ENCODE measurements at places on chromosomes 2 and 18.
A peak's percentile ranks its signal among the peaks of the same experiment; 100 is the strongest.

DNA sequence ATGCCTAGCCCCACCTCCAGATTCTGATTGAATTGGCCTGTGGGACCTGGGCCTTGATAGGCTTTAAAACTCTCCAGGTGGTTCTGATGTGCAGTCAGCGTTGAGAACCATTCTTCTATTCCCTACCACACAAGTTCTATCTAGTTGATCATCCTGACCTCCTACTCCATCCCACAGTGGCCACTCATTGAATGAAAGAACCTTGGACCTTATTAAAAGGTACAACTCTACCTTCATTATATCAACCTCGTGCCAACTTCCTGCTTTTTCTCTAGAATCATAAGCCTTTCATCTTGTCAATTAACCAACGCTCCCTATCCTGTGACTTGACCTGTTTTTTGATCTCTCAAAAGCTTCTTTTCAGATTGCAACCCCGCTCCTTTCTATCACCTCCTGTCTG lies 55.8 kb downstream of the SLC40A1 start:
- no peak for DNase-seq

DNA sequence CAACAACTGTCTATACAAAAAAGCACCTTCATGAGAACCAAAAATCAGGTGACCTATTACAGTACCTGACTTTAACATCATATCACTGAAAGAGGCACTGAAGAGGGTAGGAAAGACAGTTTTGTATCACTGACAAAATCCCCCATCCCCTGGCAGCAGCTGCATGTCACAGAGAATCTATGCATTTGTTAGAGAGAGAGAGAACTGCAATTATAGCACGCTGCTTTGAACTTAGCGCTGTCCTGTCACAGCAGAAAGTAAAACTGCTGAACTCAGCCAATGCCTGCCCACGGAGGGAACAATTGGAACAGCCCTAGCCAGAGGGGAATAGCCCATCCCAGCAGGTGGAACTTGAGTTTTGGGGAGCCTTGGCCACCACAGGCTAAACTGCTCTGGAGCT lies 75.1 kb upstream of the NOL4 start:
- no peak for DNase-seq

DNA sequence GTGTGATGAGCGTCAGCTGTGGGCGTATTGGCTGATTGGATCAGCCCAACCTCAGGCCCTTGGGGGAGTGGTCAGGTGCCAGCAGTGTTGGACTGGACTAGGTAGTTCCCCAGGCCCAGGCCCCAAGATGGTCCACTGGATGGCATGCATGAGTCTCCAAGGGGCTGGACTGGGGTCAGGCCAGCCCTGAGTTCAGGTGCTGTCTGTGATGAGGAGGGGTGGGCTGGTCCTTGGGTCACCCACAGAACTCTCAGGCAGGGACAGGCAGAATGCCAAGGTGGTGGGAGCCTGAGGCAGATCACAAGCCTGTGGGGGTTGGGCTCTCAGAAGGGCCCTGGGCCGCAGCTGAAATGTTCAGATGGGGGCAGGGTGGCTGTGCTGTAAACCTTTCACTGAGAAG lies 59.5 kb upstream of the THUMPD2 start:
- DNase-seq: no peak

GRCh38 chr2:67201521-67201920 lies 195.6 kb upstream of the ETAA1 start:
- no peak for DNase-seq

DNA sequence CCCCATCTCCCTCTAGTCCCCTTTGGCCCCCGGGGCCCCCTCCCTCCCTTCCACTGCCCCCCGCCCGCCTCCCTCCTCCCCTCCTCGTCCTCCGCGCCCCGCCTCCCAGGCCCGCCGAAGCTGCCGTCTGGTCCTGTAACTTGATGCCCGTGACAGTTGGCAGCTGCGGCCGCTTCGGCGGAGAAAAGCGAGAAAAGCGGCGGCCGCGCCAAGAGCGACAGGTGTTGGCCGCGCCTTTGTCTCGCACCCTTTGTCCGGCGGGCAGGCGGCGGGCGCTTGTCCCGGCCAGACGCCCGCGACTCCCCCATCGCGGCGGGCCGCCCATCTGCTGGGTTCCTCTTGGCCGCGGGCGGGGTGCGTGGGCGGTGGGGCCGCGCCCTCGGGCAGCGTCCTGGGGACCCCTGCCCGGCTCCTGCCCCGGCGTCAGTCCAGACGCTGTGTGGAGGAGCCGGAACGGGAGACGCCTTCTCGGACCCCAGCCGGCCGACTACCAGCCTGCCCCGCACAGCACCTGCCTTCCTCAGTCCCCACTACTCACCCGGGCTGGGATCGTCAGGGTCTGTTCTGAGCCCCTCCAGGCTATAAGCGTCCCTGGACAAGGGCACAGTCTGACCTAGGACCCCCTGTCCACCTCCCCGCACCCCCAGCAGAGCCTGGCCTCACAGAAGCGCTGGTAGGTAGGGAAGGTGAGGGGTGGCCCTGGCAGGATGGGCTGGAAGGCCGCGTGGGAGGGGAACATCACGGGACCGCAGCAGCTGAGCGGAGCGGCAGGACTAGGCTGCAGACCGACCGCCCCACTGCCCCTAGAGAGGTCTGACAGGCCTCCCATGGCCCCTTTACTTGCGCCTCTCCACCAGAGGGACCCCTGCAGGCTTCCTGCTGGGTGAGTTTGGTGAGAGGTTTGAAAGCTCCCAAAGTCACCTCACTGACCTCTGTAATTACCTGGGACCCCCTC lies 1.2 kb upstream of the HES6 start:
- DNase-seq: no peak

DNA sequence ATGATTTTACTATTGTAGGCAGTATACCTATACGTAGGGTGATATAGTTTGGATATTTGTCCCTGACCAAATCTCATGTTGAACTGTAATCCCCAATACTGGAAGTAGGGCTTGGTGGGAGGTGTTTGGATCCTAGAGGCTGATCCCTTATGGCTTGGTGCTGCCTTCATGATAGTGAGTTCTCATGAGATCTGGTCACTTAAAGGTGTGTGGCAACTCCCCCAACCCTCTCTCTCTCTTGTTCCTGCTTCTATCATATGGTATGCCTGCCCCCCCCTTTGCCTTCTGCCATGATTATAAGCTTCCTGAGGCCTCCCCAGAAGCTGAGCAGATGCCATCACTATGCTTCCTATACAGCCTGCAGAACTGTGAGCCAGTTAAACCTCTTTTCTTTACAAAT lies 1.7 kb upstream of the SERPINB10 start:
- no peak for DNase-seq

- no peak for DNase-seq
These were observed 9.8 kb downstream of the AGXT start for GRCh38 chr2:240878341-240878936.

GRCh38 chr2:120733238-120733932 lies 2.3 kb upstream of the GLI2 start:
- no peak for DNase-seq

- no peak for DNase-seq
These were observed 77.6 kb downstream of the FHOD3 start for GRCh38 chr18:36375118-36375517.

GRCh38 chr2:127552846-127553245 lies 17.4 kb downstream of the MYO7B start:
- no peak for DNase-seq

DNA sequence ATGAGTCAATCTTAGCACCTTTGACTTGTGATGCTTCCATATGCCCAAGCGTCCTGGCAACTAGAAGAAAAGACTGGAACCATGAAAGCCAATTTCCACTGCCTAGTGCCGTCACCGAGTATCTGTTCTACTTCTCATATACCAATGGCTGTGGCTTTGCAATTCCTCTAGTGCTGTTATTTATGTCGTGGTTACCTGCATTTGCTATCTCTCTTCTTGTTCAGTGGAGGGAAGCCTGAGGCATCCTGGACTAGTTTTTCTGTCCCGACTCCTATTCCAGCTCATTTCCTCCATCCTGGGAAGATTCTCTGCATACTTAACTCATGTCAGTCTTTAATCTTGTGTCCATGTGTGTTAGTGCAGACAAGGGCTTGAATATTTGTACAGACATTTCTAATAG lies 117.9 kb downstream of the FEZ2 start:
- no peak for DNase-seq

- DNase-seq: no peak
These were observed 115.0 kb upstream of the TMEM200C start for GRCh38 chr18:6010284-6010683.

DNA sequence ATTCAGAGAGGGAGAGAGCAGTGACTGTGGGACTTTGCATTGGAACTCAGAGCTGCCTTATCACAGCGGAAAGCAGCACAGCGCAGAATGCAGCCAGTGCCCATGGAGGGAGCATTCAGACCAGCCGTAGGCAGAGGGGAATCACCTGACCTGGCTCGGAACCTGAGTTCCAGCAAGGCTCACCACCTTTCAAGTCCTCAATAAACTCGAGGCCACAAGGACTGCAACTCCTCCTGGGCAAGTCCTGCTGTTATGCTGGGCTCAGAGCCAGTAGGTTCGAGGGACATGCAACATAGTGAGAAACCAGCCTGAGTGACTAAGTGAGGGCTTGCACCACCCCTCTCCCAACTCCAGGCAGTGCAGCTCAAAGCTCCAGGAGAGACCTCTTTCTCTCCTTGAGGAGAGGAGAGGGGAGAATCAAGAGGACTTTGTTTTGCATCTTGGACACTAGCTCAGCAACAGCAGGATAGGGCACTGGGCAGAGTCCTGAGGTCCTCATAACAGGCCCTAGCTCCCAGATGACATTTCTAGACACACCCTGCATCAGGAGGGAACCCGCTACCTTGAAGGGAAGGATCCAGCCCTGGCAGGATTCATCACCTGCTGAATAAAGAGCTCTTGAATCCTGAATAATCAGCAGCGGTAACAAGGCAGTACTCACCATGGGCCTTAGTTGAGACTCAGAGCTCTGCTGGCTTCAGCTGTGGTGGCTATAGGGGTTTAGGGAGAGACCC lies 136.8 kb upstream of the OTOS start:
- no peak for DNase-seq

GRCh38 chr2:86393521-86394491 lies 47.4 kb upstream of the KDM3A start:
- DNase-seq: no peak

DNA sequence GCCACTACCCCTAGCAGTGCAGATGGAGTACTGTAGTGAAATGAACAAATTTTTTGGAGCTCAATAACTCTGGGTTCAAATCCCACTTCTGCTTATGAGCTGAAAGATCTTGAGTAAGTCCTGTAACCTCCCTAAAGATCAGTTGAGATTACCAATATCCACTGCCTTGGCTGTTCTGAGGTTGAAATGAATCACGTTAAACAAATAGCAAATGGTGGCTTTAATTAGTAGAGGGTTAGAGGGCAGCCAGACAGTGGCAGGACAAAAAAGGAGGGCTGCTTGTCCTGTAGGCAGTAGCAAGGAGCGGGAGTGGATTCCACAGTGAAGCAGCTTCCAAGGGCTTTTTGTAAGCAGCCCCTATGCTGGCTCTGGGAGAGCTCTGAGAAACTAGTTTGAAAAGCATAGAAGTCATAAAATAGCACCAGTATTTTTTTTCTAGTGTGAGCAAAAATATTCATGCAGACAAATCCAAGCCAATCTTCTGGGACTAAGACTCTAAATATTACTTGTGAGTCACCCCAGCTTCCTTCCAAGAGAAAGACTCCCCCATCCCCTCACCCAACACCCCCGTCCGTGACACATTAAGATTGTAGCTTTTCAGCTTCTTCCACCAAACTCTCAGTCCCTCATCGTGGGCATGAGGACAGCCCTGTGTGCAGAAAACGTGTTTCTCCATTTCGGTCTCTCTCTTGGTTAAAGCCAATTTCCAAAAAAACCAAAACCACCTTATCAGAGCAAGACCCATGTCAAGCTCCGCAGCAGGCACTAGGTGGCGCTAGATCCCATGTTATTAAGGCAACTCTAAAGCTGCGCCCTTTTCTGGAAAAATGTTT lies 123.5 kb upstream of the LGALSL start:
- peak; percentile 69 for DNase-seq

DNA sequence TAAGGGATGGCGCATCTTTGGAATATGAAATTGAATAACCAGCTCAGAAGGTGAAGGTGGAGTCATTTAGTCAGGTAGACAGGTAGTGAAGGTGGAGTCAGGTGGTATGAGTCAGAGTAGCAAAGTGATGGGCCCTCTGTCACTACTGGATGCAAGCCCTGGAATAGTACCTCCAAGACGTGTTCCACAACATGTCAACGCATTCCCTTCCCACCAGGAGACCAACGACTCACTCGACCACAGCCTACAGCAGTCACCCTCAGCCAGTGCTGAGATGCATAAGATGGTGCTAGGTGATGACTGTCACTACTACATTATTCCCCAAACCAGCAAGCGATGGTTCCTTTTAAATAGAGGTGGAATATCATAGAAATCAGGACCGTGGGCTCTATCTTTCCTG lies 6.8 kb downstream of the CPLX4 start:
- DNase-seq: no peak

DNA sequence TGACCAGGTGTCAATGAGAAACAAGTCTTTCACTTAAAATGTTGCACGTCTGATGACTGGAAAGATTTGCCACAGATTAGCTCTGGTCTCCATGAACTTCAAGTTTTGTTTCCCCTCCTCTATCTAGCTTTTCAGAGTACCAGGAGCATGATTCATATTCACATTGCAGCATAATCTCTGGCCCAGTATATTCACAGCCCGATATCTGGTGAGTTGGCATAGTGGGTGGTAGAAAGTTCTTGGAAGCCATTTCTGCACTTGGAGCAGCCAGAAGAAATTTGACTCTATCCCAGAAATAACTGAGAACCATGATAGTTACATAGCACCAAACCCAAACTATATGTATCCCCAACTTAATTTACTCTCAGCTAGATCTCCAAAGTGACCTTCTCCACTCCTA lies 503.9 kb downstream of the PID1 start:
- DNase-seq: no peak

GRCh38 chr2:175187378-175187777 lies 5.9 kb upstream of the ATP5MC3 start:
- no peak for DNase-seq

DNA sequence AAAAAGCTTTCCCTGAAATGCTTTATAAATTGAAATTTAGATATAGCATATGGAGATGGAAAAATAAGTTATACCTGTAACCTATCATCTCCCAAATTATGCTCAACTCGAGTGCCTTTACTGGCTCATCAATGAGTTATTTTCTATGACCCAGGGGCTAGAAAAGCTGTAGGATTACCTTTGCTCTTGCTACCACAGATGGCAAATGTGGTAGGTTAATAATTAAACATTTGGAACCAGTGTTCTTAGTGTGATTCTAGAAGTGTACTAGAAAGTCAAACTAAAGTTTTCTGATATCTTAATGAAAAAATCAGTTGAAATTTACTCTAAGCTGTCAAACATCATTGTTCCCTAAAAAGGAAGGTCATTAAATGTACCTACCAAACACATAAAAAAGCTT lies 22.5 kb downstream of the ALS2 start:
- DNase-seq: no peak

GRCh38 chr18:76993573-76993972 lies 139.0 kb downstream of the MBP start:
- no peak for DNase-seq

GRCh38 chr2:202267495-202267894 lies 1.9 kb downstream of the NOP58 start:
- DNase-seq: no peak

DNA sequence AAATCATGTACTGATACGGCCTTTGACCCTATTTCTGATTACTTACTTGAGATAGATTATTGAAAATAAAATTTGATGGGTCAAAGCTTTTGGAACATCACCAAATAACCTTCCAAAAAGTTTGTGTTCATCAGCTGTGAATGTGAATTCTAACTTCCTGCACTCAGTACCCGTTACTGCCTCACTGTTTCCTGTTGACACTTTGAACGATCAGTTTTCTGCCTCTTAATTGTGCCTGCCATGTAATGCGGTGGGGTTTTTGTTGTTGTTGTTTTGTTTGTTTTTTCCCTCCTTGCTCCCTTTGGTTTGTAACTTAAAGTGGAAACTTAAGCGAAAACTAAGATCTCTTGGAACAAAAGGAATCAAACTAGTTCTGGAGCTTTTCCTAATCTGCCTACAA lies 18.9 kb downstream of the ATG16L1 start:
- no peak for DNase-seq

GRCh38 chr18:49850636-49851035 lies 37.3 kb upstream of the ACAA2 start:
- no peak for DNase-seq

Data from stimulated activated CD4-positive, alpha-beta T cell treated with anti-CD3 and anti-CD28 coated beads, Interleukin-4, amount 100 ng/mL, for 48 hours (primary cell).